ENCODE measurements at places on chromosomes 11 and 22.

DNA sequence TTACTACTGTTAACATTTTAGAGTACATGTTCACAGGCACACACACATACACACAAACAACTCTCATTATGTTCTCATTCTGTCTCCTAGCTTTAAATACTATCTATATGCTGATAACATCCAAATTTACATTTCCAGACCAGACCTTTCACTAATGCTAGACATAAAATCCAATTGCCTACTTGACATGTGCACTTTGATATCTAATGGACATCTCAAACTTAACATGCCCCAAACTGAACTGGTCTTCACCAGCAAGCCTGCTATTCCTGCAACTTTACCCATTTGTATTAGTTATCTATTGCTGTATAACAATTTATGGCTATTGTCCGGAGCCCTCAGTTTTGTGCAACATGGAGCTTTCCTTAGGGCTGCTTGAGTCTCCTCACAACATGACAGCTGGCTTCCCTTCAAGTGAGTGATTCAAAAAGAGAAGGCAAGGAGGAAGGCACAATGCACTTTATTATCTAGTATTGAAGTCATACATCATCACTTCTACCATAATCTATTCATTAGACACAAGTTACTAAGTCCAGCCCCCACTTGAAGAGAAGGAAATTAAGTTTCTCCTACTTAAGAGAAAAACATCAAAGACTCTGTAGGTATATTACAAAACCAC is 3.0 kb downstream of the SLC36A4 start:
- DNase-seq = no peak

DNA sequence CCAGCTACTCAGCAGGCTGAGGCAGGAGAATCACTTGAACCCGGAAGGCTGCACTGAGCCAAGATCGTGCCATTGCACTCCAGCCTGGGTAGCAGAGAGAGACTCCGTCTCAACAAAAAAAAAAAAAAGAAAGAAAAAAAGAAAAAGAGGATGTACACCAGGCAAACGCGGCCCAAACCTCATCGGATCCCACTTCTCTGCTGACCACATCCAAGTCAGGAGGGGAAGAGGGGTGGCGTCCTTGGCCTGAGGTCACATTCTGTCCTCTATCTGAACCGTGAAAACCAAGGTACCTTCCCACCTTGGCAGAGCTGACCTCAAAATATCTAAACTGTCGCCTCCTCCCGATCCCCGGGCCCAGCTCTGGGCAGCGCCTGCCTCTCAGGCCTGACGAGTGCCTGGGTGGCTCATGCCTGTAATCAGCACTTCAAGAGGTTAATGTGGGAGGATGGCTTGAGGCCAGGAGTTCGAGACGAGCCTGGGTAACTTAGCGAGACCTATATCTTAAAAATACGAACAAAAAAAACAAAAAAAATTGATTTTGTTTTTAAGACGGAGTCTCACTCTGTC is 25.1 kb downstream of the RGL4 start:
- no peak for DNase-seq

GRCh38 chr22:20018001-20018400 is 1.4 kb upstream of the ARVCF start:
- no peak for DNase-seq

DNA sequence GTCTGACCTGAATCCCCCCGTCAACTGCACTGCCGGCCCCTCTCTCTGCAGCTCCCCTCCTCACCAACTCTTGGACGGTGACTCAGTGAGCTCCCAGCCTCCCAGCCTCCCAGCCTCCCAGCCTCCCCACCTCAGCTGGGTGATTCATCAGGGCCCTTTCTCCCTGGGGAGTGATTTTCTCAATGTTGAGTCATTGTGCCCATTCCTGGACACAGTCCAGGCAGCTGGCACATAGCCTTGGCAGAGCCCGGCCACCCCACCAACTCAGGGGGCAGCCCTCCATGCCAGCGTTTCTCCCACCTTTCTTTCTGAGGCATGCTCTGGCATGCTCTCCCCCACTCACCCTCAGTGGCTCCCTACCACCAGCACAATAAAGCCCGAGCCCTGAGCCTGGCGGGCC is 30.7 kb downstream of the PDE2A start:
- peak; percentile 85 for DNase-seq

DNA sequence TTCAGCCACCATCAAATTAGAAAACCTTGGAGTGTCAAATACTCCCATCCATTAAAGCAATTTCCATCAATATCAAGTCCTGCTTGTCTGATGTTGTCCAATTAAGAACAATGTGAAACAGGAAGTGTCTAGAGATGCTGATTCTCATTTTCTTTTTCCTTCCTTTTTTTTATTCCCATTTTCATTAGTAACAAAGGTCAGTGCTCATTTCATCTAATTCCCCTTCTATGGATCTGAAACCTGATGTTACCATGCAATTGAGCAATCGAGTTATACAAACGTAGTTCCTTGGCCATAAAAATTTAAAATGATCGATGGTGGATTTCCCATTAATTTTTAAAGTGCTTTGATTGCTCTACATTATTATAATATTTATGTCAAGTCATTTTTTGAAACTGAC is 330.6 kb upstream of the ZC3H12C start:
- no peak for DNase-seq

GRCh38 chr22:42862045-42862734 is 5.1 kb upstream of the ARFGAP3 start:
- DNase-seq = no peak

GRCh38 chr11:78432058-78432515 is 14.5 kb upstream of the GAB2 start:
- DNase-seq = no peak

- DNase-seq = no peak
Observed at GRCh38 chr22:44797181-44797725, 44.9 kb downstream of the ARHGAP8 start.

DNA sequence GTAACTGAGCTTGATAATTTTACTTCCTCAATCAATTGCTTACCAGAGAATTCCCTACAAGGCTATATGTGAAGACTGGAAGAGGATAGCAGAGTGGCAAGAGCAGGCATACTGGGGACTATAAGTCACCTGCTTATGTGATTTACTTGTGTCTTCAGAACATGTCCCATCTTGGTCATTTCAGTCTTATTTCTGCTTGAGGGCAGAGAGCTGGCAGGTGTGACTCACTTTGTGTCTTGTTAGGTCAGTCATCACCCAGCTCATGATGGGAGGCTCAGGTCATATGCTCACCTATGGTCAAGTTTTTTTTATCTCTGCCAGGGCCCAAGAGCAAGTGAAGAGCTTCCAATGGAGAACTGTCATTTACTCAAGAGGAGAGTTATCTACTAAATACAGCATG is 6.2 kb downstream of the SRSF8 start:
- DNase-seq = no peak

GRCh38 chr11:43035086-43035485 is 276.7 kb upstream of the API5 start:
- DNase-seq = no peak

- no peak for DNase-seq
Observed at GRCh38 chr11:74506823-74507222, 13.3 kb upstream of the LIPT2 start.

DNA sequence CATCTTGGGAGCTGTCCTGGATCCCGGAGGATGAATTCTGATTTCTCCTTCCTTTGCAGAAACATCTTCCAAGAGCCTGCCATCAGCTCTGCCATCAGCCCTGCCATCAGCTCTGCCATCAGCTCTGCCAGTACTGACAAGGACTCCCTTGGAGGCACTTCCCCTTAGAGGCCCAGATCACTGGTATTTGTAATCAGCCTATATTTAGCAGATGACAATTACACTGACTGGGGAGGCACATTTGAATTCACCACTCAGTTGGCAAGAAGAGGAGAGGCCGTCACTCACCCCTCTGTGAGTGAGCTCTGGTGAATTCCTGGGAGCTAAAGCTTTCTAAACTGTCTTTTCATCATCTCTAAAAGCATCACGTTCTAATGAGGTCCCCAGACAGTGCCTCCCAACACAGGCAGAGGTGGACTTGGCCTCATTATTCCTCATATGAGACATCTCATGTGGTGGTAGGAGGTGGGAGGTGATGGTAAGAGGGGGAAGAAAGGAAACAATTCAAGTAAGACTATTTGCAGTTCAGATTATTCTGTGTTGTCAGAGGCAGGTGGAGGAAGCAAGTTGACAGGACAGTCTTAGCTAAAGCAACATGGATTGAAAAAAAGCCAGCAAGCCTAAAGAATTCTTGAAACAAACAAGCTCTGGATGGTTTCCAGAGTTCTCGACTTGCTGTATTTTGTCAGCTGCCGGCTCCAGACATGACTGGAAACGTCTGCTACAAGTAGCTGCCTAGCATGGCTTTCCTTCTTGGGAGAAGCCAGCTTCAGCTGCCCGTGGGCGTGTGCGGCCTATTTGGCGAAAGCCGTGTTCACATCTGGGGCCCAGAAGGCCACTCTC is 771.7 kb downstream of the TBC1D22A start:
- DNase-seq = no peak

GRCh38 chr11:112811783-112812182 is 149.4 kb upstream of the NCAM1 start:
- DNase-seq = no peak

DNA sequence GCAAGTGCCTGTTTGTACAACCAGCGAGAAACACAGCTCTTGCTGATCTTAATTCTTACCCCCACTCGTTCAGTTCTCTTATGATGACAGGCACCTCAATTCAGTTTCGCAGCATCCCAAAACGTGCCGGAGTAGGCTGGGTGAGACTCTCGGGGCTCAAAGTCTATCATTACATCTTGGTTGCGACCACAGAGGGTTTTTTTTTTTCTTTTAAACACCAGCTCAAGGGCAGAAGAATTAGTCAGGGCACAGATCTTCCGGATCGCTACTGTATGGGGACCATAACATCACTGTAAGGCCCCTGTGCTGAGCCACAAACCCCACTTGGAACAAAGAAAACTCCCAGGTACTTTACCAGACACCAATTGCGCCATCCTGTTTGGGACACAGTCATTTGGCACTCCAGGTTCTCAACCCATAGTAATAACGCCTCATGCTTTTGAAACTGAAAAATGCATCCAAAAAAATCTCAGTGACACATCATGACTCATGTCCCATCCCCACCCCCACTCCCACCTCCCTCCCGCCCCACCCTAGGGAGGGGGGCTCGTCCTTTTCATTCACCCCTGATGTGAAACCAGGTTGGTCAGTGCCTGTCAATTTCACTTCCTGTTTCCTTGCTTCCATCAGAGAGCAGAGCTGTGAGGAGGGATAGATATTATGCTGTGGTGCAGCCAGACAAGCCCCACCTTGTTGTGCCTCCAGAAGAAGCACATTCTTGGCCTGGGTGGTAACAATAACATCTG is 41.0 kb upstream of the CD5 start:
- DNase-seq = no peak

GRCh38 chr22:37313376-37314314 is 31.3 kb downstream of the CYTH4 start:
- DNase-seq = no peak

DNA sequence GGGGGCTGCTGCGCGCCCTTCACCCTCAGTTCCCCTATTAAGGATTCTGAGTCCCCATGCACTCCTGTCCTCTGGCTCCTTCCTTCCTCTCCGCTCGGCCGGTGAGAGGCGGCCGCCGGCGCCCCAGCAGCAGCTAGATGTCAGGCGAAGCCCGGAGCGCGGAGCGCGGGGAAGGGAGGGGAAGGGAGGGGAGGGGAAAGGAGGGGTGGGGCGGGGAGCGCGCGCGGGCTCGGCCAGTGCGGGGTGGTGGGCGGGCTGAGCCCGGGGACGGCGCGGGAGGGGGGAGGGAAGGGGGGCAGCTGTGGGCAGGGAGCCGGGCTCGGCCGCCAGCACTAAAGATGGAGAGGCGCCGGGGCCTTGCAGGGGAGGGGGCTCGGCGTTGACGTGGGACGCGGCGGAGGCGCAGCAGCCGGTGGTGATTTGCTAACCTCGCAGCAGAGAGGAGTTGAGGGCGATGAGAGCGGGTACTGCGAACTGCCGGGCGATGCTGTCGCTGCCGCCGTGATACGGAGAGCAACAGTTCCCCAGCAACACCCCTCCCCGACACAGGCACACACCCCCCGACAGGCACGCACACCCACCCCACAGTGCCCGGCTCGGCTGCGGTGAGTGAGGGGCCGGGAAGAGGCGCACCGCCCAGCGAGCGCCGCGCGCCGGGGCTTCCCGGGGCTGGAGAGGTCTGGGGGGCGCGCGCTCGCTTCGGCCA is at the start of gene ZBTB16:
Gene ZBTB16, plus strand, starts transcription at position 434 of the 706 bp plus-strand sequence. CDS start 3,590 bp downstream, outside the sequence.
- peak; percentile 49 for DNase-seq

DNA sequence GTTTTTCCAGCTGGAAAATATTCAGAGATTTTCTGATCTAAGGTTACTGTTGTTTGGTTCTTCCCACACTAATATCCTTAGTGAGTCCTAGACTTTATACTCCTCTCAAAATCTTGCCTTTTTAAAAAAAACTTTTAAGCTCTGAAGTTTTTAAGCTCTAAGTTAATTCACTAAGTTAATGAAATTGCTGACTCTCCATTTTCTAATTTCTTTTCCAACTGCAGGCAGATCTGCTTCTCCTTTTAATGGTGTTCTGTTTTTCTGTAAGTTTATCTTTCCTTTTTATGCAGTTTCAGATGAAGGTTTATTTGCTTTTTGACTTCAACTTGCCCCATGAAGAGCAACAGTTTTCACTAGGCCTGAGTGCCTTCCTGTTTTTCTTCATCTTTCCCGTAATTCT is 125.8 kb upstream of the ARHGAP42 start:
- no peak for DNase-seq

DNA sequence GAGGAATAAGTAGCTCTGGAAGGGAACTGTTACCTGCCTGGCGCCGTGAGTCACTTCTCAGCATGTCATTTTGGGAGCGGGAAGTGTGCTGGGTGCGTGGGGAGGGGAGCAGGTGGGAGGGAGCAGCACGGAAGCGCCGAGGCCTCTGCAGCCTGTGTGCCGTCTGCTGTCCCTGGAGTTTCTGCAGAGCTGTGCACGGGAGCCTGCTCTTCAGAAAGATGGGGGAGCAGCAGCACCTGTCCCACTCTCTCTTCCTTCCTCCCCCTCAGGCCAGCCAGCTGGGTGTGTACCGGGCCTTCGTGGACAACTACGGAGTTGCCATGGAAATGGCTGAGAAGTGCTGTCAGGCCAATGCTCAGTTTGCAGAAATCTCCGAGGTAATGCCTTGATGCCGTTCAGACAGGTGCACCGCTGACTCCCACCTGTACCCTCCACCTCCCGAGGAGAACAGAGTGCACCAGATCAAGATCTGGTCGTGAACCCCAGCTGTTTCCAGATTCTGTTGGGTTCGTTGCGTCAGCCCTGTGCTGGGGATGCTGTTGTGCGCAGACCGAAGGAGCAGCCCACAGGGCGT is 87.9 kb downstream of the BCR start:
- no peak for DNase-seq
